ENCODE measurements at places on chromosomes 3 and 15.

DNA sequence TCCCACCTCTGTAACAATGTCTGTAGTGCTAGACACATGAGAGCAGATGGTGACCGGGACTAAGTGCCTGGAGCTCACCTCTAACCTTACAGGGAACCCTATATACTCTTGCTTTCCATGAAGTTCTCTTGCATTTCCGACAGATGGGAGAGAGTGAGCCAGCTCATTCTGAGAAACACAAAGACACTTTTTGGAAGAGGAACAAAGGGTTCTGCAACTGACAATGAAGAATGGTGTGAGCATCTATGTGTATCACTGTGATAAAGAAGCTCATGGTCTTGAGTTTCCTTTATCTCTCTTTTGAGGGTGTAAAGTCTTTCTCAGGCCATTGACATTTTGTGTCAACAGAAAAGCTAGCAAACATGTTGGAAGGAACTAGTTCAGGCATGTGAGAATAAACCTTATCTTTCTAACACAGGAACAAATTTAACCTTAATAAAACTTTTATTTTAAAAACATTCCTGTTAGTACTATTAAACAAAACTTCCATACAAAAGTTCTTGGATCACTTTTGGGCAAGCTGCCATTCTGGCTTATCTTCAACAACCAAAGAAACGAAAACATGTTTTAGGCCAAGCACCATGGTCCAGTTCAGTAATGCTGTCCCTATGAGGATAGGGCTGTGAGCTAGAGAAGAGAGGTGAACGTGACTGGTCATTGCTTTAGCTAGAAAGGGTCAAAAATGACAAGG lies 142.7 kb downstream of the THRB start:
- DNase-seq = no peak

- no peak for DNase-seq
Observed at GRCh38 chr15:99371180-99372103, 120.2 kb downstream of the LRRC28 start.

- DNase-seq = no peak
Observed at GRCh38 chr3:78872195-78872594, 895.6 kb downstream of the ROBO1 start.

DNA sequence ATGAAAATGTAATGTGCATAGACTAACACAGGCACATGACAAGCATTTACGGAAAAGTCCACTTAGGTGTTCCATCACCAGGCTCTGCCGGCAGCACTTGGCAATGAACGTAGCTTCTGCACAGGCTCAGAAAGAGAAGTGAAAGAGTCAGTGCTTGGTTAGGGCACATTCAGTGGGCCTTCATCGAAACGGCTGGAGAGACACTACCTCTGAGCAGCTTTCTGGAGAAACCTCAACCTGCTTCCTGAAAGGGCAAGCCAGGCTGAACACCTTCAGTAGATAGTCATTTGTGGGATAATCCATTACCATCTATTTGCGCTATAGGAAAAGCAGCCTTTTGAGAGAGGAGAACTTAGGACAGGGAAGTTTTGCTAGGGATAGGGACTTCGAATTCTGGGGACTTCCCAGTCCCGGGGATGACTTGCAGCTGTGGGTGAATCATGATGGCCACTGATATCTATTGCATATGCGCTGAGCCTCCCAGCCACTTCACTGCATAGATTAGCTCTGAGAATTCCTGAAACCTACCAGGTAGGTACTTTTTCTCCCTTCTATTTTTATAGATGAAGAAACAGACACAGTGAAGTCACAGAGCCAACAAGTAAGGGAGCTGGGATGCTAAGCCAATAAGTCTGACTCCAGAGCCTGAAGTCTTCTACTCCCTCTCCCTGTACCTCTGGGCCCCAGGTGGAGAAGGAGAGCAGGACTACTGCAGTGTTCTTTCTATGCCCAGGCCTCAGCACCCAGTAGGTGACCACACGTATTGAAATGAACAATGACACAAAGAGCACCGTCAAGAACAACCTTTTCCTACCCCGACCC lies 4.2 kb upstream of the SH2D7 start:
- no peak for DNase-seq

DNA sequence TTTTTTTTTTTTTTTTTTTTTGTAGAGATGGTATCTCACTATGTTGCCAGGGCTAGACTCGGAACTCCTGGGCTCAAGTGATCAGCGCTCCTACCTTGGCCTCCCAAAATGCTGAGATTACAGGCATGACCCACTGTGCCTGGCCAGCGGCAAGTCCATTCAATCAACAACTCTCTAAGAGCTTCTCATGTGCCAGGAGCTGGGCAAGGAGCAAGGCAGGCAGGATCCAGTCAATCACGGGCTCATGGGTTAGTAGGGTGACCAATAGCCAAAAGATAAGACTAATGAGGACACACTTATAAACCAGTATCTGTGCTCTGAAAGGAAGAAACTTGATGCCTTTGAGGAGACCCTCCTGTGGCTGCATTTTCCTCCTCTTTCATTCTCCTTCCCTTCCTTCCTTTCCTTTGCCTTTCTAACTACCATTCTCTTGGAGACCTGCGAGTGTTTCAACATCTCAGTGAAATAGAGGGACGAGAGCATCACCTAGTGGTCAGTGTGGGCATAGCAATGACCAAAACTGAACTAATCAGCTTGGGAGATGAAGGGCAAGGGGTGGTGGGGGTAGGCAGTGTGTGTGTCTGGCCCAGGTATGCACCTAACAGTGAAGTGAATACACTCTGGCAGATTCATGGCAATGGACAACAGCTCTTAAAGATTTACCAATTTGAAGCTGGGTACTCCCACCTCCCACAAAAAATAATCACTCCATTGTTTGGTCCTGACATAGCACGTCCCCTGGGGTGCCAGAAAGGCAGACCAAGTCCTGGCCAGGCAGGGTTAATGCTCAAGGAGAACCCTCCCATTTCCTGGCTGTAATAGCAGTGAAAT lies 6.3 kb downstream of the RPP25 start:
- peak; percentile 65 for DNase-seq

DNA sequence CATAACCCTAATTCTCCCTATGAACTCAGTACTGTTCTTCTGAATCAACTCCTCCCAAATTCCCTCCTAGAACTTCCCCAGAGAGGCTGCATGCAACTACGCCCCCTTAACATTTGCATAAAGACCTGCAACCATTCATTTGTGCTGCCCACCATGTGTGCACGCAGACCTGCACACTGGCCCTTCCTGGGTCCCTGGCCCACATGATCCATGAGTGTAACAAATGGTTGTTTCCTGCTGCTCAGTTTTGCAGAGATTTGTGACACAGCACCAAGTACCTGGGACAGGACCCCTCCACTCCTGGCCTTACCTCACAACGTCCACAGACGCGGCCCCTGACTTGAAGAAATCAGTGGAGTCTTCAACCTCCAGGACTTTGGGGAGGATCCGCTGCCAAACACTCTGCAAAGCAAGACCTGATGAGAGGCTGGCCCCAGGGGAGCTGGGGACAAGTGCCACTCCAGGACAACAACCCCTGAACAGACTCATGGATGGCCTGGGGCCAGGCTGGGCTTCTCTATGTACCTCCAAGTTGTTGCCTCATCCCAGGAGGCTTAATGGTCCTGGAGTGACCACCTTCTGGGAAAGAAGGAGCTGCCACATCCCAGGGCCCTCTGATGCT lies 33.8 kb downstream of the ALDH1L1 start:
- DNase-seq = no peak

DNA sequence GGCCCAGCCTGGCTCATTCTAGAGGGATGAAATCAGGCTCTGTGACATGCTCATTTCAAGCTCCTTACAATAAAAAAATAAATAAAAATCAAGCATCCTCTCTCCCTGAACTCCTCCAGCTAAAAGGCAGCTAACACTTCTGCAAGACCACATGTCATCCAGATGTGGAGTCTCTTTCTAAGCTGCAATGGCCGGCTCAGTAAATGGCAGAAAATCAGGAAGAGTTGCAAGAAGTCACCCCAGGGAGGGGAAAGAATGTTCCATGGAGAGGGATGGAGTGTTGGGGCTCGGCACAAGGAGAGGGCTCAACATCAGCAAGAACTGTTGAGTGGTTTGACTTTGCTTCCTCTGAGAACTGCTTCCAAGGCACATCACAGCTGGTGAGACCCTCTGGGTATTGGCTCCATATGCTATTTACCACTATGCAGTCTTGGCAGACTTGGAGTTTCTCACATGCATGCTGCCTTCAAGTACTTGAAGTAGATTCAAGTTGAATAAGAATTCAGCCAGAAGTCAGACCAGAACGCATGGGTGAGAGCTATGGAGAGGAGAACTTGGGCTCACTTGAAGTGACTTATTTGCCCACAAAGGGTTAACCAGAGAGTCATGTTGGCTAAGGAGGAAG lies 689.0 kb downstream of the NTRK3 start:
- no peak for DNase-seq
